ENCODE measurements at places on chromosomes 1 and 21.

GRCh38 chr1:222195857-222196256, 352.0 kb downstream of the HHIPL2 start:
- no peak for DNase-seq

- no peak for DNase-seq
Measured at GRCh38 chr1:55654750-55655149, 439.6 kb upstream of the USP24 start.

DNA sequence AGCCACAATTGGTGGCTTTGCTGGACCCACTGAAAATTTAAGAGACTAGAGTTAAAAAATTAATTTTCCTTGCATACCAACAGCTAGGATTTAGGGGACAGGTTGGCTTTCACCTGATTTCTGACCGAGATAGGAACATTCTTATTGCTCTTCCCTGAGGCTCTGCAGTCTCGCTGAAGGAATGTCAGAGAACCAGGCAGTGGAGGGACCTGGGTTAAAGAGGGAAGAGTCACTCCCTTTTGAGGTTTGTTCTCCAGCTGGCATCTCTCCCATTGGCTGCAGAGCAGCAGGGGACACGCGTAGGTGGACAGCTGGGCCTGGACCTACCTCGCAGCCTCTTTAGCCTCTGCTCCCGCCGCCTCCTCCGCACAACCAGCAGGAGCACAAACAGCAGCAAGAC, 207.5 kb downstream of the PCP4 start:
- no peak for DNase-seq

GRCh38 chr1:59332983-59333382, 36.1 kb downstream of the FGGY start:
- DNase-seq: no peak

GRCh38 chr21:37592496-37592895, 225.9 kb downstream of the DYRK1A start:
- DNase-seq: peak; percentile 24

DNA sequence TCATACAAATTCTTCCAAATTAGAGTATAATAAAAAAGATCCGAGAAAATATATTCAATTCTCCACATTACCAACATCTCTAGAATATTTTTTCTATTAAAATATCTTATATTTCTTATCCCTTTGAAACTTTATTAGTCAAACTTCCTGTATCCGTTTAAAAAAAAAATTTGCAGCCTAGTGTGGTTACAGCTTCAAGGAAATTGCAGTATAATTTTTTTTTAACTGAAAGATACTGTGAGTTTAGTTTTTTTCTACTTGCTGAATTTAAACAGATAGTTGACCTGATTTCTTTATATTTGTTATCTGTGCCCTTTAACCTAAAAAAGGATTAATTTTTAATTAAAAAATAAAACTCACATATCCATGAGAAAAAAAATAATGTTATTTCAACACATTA, 1.5 kb downstream of the RGS18 start:
- DNase-seq: no peak

- peak; percentile 69 for DNase-seq
Measured at GRCh38 chr1:33152685-33153432, 29.0 kb downstream of the TRIM62 start.

- DNase-seq: no peak
Measured at GRCh38 chr1:10958614-10959013, 53.8 kb upstream of the TARDBP start.

DNA sequence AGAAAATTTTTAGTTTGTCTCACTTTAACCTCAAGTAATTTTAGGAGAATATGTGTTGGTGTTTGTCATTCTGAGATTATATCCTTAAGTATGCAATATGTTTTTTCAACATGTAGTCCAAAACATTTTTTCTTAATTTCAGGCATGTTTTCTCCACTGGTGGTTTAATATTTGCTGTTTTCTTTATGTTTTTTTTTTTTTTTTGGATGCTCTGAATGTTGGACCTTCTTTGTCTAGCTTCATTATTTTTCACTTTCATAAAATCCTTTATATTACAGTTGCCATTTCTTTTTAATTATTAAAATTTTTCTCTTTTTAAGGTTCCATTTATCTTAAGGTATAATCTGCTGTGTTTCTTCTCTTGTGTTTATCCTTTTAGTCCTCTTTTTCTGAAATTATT, 342.2 kb upstream of the DUSP10 start:
- DNase-seq: no peak

DNA sequence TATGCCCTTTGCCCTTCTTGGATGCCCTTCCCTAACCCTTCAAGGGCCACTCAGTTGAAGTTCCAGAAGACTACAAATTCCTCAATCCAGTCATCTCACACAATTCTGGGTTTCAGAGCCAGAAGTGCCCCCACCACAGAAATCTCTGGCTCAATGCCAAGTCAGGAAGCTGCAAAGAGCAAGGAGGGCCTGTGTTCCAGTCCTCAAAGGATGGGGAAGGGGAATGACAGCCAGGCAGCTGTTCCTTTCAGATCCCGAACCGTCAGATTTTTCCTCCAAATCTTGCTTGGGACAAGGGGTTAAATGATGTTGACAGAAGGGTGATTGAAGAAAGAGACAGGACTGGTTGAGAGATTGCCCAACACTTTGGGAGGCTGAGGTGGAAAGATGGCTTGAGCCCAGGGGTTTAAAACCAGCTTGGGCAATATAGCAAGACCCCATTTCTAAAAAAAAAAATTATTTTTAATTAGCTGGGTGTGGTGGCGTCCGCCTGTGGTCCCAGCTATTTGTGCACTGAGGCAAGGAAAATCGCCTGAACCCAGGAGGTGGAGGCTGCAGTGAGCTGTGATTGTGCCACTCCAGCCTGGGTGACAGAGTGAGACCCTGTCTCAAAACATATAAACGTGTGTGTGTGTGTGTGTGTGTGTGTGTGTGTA, 716 bp upstream of the HPDL start:
- DNase-seq: no peak

DNA sequence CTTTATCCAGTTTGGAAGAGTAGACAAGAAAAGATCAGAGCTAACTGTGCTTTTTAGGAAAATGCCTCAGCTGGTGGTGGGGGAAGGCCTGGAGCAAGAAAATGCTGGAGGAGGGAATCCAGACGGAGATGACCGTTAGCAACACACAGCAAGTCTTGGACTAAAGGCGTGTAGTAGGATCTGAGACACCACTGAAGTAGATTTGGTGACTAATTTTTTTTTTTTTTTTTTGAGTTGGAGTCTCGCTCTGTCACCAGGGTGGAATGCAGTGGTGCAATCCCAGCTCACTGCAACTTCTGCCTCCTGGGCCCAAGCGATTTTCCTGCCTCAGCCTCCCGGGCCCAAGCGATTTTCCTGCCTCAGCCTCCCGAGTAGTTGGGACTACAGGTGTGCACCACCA, 41.2 kb downstream of the LPAR3 start:
- no peak for DNase-seq

DNA sequence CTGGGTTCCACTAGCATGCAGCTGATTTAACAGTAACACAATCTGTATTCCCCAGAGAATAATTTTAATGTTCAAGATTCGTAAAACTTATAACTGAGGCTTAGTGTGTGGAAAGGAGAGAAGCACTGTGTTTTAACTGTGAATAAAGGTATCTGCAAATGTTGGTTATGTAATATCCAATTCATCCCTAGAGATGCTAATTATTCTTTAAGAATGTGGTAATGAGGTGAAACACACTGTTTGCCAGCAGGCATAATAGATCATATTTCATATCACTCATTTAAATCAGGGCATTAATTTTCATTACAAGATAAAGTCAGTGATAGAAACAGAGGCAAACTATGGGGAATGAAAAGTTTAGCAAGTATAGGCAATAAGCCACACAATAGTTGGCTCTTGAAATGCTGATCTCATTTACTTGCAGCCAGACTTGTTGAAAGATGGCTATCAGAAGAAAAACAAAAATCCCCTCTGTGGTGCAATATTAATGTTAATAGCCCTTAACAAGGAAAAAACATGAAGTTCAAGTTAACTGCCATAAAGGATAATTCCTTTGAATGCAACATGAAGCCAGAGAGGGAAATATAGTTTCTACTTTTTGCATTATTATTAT, 33.4 kb downstream of the HMCN1 start:
- DNase-seq: no peak

- DNase-seq: peak; percentile 83
Measured at GRCh38 chr21:36698981-36699545, at the start of gene SIM2. TSS of gene SIM2 (plus strand) at chr21:36699115. CDS start at chr21:36699747, 632 bp downstream.

DNA sequence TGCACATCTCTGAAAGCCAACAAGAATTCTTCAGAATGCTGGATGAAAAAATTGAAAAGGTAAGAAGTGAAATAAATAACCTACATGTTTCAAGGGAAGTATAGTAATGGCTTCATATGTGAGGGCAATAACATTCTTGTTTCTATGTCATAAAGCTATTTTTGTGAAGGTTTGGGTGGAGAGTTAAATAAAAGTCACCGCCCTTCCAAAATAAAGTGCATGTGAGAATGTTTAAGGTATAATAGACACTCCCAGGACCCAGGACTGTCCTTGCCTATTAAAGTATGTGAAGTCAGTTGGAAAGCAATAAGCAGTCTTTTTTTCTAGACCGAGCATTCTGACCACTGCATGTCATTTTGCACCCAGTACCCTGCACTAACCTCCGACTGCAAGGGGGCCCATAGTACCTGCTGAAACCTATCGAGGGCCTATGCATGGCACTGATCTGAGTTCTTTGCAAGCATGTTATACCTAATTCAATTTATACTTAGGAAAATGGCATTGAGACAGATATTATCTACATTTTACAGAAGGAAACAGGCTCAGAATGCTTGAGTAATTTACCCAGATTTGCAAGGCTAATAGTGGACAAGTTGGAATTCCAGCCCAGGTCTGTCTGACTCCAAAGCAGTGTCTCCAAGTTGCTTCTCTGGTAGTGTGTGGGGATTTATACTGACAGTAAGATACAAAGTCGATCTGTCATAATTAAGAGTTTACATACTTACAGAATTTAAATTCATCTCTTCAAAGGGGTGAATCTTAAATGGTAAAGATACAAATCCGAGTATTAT, 156.1 kb downstream of the EDEM3 start:
- DNase-seq: no peak

DNA sequence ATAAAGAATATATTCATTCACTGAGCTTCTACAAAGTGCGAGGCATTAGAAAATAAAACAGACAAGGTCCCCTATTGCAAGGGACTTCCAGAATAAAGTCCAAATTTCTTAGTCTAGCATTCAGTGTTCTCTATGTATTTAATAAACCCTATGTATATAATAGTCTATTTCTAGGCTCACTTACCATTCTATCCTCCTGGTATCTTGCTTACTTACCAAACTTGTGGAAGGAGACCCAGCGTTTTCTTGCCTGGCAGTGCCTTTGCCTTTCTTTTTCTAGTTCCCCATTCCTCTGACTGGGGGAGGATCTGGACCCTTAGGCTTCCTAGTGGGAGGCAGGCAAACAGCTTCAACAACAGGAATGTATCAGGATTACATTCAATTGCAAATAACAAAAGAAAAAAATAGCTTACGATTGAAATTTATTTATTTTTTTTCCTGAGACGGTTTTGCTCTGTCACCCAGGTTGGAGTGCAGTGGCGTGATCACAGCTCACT, 690 bp upstream of the RNF19B start:
- DNase-seq: no peak

- peak; percentile 82 for DNase-seq
Measured at GRCh38 chr1:36846357-36846756, 188.0 kb downstream of the GRIK3 start.

- no peak for DNase-seq
Measured at GRCh38 chr1:103373991-103374390, 151.5 kb upstream of the RNPC3 start.

- no peak for DNase-seq
Measured at GRCh38 chr21:43355925-43356289, 71.0 kb downstream of the SIK1 start.

DNA sequence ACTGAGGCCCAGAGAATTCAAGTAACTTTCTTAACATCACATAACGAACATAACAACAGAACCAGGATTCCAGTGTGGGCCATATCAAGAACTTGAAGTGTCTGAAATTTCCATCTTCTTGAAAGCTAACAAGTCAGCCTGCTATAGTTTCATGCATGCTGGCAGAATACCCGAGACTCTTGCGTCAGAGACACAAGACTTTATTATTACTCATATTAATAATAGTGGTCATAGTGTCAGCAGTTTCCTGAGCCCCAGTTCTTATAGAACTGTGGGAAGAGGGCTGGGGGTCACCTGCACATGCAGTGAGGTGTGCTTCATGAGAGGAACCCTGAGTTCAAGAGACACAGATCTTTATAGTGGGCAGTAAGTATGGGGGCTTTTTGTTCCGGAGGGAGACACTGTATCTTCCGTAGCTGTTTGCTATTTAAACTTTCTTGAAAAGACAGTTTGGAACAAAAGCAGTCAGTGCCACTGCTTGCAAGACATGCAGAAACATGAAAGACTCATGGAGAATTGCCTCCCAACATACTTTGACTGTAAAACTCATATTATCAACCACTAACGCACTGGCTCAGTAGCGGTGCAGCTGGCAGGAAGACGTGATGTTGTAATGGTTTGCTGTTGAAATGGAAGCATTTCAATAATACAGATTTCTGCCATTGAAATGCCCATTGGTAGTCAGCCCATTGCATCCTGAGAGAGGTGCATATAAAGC, 339.2 kb downstream of the ADGRL2 start:
- DNase-seq: no peak

DNA sequence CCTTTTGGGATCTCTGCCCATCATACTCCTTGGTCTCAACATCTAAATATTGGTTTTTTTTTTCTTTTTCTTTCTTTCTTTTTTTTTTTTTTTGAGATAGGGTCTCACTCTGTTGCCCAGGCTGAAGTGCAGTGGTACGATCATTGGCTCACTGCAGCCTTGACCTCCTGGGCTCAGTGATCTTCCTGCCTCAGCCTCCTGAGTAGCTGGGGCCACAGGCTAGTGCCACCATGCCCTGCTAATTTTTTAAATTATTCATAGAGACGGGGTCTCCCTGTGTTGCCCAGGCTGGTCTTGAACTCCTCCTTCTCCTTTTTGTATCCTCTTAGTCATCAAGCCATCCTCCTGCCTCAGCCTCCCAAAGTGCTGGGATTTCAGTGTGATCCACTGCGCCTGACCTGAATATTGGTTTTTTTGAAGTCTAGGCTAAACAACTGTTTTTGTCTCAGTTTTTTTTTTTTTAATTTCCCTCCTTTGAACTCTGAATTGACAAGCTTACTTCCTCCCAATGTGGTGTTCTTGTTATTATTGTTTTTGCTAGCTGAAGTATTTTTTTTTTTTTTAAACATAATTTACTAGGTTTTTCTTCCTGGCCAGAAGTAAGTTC, 30.9 kb downstream of the MAPKAPK2 start:
- DNase-seq: no peak
